ENCODE measurements at places on chromosomes 16 and 17.
A peak's percentile ranks its signal among the peaks of the same experiment; 100 is the strongest.

DNA sequence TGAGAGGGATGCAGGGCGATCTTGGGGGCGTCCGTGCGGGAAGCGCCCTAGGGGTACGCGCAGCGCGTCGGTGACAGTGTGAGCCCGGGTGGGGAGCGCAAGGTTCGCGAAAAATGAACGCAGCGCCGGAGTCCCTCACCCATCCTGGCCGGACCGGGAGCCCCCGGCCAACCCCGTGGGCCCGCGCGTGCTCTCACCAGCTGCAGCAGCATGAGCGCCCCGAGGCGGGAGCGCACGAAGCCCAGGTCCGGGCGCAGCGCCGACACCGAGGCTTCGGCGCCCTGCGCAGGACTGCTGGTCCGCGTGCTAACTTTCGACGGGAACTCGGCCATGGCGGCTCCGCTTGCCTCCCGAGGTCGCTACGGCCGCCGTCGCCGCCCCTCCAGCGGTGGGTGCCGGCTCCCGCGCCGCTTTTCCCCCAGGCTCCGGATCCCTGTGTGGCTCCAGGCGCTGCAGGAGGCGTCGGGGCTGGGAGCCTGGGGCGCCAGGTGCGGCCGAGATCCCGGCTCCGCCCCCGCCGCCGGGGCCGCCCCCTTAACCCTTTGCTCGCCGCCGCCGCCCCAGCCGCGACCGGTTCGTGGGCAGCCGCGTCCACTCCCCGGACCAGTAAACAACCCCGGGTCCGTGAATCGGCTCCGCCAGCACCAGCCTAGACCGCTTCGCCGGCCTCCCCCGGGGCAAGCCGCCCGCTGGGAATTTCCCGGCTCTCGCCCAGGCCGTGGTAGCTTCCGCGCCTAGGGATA lies at the start of gene PLLP:
TSS of gene PLLP (minus strand) at position 464 of the 743 bp plus-strand sequence. CDS start at position 332, 132 bp downstream.
- DNase-seq = peak; percentile 37

GRCh38 chr17:5226940-5227878 lies 7.5 kb downstream of the SCIMP start:
- no peak for DNase-seq

DNA sequence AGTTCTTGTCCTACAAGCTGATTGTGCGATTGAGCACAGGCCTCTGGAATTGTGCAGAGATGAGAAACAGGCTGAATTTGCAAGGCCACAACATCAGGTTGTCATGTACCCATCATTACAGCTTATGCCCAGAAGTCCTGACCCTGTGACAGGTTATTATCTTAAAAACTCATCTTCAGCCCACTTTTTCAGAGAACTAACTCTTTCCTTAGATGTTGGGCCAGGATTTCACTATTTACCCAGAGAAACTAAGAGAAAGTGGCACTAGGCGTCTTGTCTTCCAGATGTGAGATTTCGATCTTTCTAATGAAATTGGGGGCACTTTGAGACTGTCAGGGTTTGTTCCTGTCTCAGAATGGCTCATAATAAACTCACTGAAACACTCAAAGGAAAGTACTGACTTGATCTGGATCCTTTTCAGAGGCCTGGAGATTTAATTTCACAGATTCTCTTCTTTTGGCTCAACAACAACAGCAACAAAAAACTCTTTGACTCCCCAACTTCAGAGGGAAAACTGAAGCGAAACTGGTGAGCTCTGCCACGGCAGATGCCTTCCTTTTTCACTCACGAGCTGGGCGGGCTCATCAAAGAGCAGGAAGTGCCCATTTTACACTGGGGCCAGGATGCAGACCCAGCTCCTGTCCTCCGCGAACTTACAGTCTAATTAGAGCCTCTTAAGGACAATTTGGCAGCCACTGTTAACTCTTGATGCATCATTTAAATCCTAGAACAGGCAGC lies 17.7 kb upstream of the SLC12A3 start:
- no peak for DNase-seq

DNA sequence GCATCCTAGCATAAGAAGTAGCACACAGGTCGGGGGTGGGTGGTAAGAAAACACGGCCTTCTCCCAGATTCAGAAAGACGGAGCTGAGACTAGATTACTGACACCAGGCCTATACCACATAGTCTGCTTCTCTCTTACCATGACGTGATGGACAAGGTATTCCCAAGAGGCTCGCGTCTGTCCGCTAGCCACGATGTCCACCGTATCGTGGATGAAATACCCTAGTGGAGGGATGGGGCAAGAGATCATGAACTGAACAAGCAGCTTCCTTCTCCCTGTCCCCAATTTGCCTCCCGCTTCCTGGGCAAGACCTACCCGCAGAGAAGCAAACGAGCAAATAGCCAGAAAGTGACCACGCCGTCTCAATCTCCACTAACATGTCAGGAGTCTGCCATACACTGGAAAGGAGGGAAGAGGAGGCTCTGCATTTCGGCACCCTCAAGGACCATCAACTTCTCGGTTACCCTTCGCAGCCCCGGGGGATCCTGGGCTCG lies 820 bp downstream of the TLCD1 start:
- DNase-seq = peak; percentile 46

GRCh38 chr17:29837531-29837930 lies 92.5 kb downstream of the SSH2 start:
- no peak for DNase-seq

Measured in stimulated activated CD4-positive, alpha-beta T cell treated with anti-CD3 and anti-CD28 coated beads, Interleukin-4, amount 100 ng/mL, for 24 hours (primary cell).